Transverse colon (tissue), 4 donors: ENCODE measurements at places on chromosomes 11 and 22. TPM values are rescaled to one million over a fixed set of nuclear protein-coding genes. Genes with fewer than 3 reads are reported as not detected.

Gene ZFTA
- 15.7 TPM for total RNA-seq

GRCh38 chr11:94521684-94522083 lies 9.4 kb downstream of the C11orf97 start:
- DNase-seq, result no peak

DNA sequence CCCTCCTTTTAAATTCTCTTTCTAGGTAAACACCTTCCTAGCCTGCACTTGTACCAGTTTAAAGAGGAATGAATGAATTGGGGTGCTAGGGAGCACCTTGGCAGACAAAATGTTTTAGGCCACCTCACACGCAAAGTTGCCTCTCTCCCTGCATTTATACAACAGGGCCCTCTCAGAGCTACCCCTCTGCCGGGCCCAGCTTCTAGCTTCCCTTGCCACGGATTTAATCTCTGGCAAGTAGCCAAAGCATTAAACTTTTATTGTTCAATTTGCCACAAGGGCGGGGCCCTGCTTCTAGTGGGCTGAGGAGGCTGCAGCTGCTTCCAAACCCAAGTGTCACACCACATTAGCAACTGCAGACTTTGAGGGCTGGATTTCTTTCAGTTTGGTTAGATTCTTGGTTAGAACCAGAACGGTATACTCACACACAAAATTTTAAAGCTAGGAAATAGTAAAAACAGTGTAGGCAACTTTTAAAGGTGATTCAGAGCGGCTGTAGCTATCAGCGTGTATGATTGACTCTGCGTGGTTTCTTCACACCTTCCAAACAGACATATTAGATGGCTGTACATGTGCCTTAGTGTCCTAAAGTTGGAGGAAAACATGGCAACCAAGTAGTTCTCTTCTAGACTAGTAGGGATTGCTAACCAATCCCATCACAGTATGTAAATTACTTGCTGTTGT lies 6.5 kb downstream of the KREMEN1 start:
- peak; percentile 64 for DNase-seq

Gene KCNJ11
- 135 TPM for total RNA-seq

Gene HEPHL1
- total RNA-seq, result not detected

DNA sequence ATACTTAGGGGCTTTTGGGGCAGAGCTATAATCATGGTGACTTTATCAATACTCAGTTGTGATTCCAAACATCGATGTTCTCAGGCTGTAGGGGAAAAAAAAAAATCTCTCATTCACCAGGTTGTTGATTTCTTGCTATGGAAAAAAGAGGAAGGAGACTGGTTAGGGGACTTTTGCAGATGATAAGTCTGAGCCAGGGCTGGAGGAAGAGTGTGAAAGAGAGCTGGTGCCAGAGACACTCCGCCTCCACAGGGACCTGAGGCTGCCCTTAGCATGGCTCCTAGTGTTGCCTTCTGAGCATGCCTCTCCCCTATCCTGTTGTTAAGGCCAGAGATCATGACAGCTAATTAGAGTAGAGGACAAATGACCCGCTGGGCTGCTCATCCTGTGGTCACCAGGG lies 16.9 kb downstream of the UPB1 start:
- no peak for DNase-seq

DNA sequence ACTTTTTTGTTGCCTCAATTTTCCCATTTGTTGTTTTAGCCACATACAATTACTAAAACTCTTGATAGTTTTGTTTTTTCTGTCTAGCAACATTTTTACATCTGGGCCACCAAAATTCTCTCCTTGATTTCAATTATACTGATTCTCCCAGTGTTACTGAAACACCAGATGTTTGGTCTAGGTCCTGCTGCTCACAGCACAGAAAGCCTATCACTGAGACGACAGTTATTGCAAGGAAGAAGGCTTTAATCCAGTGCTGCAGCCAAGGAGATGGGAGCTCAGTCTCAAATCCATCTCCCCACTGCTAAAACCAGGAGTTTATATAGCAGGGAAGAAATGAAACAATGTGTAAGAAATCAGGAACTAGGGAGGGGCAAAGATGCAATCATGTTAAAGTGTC lies 837.7 kb upstream of the CNTN5 start:
- no peak for DNase-seq

- no peak for DNase-seq
These were observed 113.0 kb downstream of the CTTN start for GRCh38 chr11:70511345-70511744.

DNA sequence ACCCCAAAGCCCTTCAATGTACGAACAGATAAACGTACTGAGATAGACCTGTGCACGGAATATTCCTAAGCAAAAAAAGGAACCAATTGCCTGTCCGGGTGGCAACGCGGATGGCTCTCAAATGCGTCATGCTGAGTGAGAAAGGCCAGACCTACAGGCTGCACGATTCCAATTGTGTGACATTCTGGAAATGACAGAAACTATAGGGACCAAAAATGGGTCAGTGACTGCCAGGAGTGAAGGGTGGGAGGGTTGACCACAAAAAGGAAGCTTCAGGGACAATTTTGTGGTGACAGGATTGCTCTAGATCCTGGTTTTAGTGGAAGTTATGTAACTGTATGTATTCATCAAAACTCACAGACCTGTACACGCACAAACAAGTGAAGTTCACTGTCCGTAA lies 24.0 kb upstream of the SYT8 start:
- DNase-seq, result no peak

DNA sequence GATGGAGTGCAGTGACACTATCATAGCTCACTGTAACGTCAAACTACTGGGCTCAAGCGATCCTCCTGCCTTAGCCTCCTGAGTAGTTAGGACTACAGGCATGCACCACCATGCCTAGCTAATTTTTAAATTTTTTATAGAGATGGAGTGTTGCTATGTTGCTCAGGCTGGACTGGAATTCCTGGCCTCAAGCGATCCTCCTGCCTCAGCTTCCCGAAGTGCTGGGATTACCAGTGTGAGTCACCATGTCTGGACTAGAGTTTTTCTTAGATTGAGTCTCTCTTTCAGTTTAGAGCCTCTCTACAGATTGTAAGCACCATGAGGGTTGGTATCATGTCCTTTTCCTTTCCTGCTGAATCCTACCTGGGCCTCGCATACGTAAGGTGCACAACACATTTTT lies 57.3 kb upstream of the ALKBH3 start:
- no peak for DNase-seq

Gene IL17REL
- 1.9 TPM for total RNA-seq
